ENCODE measurements at places on chromosomes 6 and 20.

- no peak for DNase-seq
Observed at GRCh38 chr6:26140967-26141294, 53.7 kb downstream of the HFE start.

- no peak for DNase-seq
Observed at GRCh38 chr6:21500314-21501020, 93.1 kb upstream of the SOX4 start.

GRCh38 chr6:6633898-6634734 lies 45.6 kb downstream of the LY86 start:
- DNase-seq, result no peak

- no peak for DNase-seq
Observed at GRCh38 chr6:106476331-106477105, 116.0 kb downstream of the CRYBG1 start.

DNA sequence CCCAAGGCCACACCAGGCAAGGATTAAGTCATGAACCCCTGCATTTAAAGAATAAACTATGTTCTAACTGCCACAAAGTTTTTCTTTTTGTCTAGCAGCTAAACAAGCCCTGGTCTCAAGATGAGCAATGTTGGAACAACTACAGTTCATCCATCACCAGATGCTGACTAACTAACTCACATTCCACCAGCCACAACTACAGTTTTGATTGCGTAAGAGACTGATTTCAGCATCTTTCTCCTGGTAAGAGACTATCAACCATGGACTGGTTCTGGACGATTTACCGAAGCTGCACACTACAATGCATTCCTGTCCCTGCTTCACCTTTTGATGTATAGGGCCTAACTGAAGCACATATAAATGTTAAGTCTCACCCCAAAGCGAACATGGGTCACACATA lies 43.0 kb downstream of the F13A1 start:
- no peak for DNase-seq

DNA sequence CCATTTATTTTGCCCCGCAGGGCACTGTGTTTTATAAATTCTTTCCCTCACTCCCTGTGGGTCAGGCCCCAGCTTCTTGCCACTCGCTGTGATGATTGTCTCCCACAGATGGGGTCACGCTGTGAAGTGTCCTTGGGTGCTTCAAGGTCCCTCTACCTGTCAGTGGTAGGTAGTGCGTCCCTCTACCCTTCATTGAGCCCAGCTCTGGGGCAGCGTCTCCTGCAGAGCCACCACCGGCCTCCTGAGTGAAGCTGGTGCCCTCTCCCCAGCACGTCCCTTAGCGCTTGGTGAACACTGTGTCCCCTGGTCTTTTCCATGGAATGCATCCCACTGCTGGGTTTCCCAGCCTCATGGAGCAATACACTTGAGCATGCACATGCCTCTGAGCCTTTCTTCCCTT lies 108.2 kb downstream of the NRN1 start:
- DNase-seq, result no peak

- DNase-seq, result no peak
Observed at GRCh38 chr6:56025795-56026194, 150.4 kb upstream of the BMP5 start.

DNA sequence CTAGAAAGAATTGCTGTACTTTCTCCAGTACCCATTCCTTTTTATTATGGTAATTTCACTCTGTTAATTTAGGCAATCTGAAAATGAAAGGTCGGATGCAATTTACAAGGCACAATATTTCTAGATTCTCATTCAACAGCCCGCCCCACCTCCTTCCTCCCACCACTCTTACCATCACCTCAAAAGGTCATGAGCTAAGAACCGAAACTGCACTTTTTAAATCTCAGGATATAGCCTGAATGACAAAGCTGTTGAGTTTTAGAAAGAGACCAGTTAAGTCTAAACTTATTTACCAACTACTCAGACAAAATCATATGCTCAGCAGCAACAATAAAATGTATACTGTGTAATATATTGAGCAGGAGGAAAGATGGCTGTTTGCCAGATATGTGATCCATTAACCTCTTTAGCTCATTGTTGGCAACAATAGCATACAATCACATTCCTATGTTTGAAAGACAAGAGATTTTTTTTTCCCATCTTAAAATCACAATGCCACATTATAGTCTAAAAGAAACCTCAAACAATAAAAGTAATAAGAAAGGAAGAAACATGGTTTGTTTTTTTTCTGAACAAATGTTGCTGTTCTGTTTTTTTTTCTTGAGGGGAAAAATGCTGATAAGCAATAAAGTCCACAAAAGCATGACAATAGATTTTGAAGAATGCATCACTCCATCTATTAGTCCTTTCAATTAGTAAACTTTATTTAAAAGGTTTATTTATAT lies 1.6 kb upstream of the HS3ST5 start:
- no peak for DNase-seq

- no peak for DNase-seq
Observed at GRCh38 chr6:164294047-164294784, 879.7 kb downstream of the QKI start.

- no peak for DNase-seq
Observed at GRCh38 chr6:134701301-134701700, 248.6 kb downstream of the ALDH8A1 start.

Measured in NCI-H446 (cell line).